ENCODE measurements at places on chromosomes 2 and 18.

- DNase-seq: peak; percentile 85
Measured at GRCh38 chr2:154740361-154740760, 41.9 kb downstream of the KCNJ3 start.

DNA sequence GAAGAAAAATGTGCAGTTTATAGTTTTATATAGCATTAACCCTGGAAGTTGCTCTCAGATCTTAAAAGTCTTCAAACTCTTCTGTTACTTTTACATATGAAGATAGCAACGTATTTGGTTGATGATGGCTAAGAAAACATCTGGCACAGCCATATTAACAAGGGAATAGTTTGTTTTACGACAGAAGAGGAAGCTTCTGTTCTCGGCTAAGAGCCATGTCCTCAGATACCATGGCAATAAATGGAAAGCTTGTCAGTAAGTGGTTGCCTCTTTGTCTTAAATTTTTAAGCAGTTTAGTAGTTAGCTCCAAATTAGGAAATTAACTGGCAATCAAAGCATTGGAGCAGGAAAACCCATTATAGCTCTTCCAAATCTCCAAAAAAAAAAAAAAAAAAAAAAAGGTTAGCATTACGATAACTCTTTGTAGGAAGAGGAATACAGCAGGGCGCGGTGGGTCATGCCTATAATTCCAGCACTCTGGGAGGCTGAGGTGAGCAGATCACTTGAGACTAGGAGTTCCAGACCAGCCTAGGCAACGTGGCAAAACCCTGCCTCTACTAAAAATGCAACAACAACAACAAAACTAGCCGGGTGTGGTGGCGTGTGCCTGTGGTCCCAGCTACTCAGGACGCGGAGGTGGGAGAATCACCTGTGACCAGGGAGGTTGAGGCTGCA lies 4.5 kb upstream of the STON1 start:
- DNase-seq: peak; percentile 79

DNA sequence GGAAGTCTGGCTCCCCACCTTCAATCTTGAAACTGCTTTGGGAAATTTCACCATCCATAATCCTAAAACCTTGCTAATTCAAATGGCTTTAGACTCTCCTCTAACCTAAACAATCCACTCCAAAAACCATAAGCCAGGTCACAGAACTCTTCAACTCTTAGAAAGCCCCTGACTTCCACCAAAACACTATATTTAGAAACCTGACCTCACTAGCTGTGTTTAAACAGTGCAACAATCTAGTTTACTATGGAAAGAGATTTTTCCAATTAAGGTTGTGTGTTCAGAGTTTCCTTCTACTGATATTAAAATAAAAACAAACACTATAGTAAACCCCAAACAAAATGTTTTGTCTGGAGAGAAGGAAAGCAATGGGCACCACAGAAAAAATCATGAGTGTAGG lies 308.1 kb downstream of the OSR1 start:
- no peak for DNase-seq

DNA sequence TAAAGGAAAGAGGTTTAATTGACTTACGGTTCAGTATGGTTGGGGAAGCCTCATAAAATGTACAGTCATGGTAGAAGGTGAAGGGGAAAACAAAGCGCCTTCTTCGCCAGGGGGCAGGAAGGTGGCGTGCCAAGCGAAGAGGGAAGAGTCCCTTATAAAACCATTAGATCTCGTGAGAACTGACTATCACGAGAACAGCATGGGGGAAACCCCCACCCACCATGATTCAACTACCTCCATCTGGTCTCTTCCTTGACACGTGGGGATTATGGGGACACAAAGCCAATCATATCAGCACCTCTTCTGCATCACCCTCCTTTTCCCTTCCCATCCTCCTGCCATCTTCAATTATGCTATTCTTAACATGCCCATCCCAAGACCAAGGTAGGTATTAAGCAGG lies 29.9 kb upstream of the TANK start:
- no peak for DNase-seq

All from muscle of leg (tissue), 16 donors.